Tibial artery (tissue), 4 donors: ENCODE measurements at places on chromosomes 3 and 15.
A peak's percentile ranks its signal among the peaks of the same experiment; 100 is the strongest.

DNA sequence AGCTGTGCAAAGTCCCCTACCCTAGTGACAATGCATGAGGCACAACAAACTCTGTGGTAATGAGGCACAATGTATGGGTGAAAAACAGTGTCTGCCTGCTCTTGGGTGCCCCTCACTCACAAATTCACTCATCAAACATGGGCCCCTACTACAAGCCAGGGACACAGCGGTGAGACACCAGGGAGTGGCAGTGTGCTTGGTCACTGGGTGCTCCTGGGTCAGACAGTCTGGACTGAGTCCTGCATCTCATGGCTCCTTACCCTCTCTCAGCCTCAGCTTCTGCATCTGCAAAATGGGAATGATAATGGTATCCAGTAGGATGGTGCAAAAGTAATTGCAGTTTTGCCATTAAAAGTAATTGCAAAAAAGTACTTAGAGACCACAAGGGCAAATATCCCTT, 184.7 kb downstream of the MEGF11 start:
- H3K27ac ChIP-seq = no peak overlapping the region
- H3K36me3 ChIP-seq = no peaks in the 10 kb centered on the region
- H3K4me1 ChIP-seq = no peaks in the 10 kb centered on the region
- no peaks in the 10 kb centered on the region for H3K27me3 ChIP-seq

GRCh38 chr15:33047077-33047476, 147.4 kb downstream of the FMN1 start:
- H3K4me1 ChIP-seq = no peaks in the 10 kb centered on the region
- no peaks in the 10 kb centered on the region for H3K36me3 ChIP-seq
- no peak for DNase-seq
- H3K4me3 ChIP-seq = no peak overlapping the region
- no peaks in the 10 kb centered on the region for H3K27me3 ChIP-seq

GRCh38 chr3:185760550-185760949, 64.3 kb downstream of the IGF2BP2 start:
- H3K4me1 ChIP-seq = peaks cover 10% of the 10 kb centered on the region
- H3K4me3 ChIP-seq = no peak overlapping the region
- no peak overlapping the region for H3K27ac ChIP-seq
- H3K36me3 ChIP-seq = no peaks in the 10 kb centered on the region

- H3K36me3 ChIP-seq = peaks cover 1% of the 10 kb centered on the region
- H3K27me3 ChIP-seq = no peaks in the 10 kb centered on the region
- H3K4me1 ChIP-seq = no peaks in the 10 kb centered on the region
- H3K4me3 ChIP-seq = no peak overlapping the region
- no peak for DNase-seq
Observed at GRCh38 chr15:67613708-67614107, 71.2 kb downstream of the MAP2K5 start.

DNA sequence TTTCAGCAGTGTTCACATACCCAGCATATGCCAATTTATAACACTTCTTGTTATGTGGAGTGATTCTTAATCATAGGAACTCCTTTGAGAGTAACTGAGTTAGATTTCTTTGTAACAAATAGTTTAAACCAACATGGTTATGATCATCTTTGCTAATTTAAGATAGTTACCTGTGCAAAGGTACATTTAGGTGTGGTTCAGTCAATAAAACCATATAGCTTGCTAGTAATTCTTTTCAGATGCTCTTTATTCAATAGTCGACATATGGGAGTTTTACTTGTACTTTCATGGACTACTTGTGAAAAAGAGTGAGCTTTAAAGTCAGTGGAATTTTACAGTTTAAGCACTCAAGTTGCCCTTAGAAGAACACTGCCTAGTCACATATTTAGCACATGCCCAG, 5.2 kb downstream of the DNAJC13 start:
- no peaks in the 10 kb centered on the region for H3K4me1 ChIP-seq
- no peak overlapping the region for H3K4me3 ChIP-seq
- no peak overlapping the region for H3K27ac ChIP-seq
- no peak for DNase-seq

DNA sequence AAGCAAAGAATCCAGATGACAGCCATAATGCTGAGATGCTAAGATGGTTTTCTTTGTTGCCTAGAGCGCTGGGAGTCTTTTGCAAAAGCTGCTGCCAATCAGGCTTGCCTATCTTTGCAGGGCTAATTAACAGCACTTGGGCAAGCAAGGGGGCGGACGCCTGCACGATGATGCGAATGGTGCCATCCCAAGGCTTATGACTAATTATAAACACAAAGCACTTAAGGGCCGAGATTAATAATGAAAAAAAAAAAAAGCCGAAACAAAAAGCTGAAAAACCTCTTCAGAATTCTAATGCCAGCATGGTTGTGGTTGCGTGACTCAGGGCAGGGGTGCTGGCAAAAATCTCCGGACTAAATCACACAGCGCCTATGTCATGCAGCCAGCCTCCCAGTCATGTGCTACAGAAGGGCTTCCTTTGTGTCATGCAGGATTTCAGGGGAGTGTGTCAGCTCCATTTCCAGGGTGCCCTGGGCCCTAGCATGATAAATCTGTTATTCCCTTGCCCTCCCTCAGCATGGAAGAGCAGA, 185.0 kb upstream of the ANKRD28 start:
- no peak overlapping the region for H3K27ac ChIP-seq
- no peaks in the 10 kb centered on the region for H3K36me3 ChIP-seq
- no peak overlapping the region for H3K4me3 ChIP-seq
- no peak for DNase-seq

- no peak overlapping the region for H3K4me3 ChIP-seq
- no peak for DNase-seq
- H3K27ac ChIP-seq = no peak overlapping the region
- H3K4me1 ChIP-seq = no peaks in the 10 kb centered on the region
- no peaks in the 10 kb centered on the region for H3K36me3 ChIP-seq
Observed at GRCh38 chr3:134918441-134918840, 123.4 kb downstream of the EPHB1 start.

DNA sequence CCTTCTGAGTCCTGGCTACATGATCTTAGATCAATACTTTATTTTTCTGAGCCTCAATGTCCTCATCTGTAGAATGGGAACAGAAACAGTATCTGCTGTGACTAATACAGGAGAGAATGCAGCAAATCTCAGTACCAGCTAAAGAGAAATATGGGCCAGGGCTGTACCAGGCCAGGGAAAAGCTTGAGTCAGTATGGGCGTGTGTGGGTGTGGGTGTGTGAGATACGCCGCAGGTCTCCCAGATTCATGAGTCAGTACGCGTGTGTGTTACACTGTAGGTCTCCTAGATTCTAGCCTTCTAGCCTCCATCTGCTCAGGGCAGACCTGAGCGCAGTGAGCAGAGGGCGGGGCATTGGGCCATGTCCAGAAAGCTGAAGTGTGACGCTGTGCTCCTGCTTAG, 15.2 kb downstream of the GNAI2 start:
- H3K36me3 ChIP-seq = peaks cover 21% of the 10 kb centered on the region
- peak overlapping the region; percentile 9 for H3K27ac ChIP-seq
- peaks cover 54% of the 10 kb centered on the region for H3K4me1 ChIP-seq
- H3K27me3 ChIP-seq = no peaks in the 10 kb centered on the region

DNA sequence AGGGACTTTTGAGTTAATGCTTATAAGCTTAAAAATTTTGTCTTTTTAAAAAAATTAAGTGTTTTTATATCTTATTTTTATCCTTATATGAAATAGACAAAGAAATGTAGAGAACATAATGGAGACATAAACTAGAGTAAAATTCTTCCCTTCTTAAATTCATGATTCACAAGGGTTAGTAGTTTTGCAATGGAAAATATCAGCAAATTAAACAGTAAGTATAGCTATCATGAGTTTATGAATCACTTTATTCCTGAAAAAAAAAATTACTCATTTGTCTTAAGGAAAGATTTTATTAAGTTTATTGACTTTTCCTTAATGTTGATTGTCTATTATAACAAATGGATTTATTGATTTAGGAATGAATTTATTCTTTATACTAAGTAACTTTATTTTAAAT, 4.3 kb downstream of the ATP6V1A start:
- DNase-seq = no peak
- H3K27me3 ChIP-seq = no peaks in the 10 kb centered on the region
- no peak overlapping the region for H3K27ac ChIP-seq
- H3K4me3 ChIP-seq = no peak overlapping the region

- DNase-seq = no peak
- no peaks in the 10 kb centered on the region for H3K36me3 ChIP-seq
- H3K4me3 ChIP-seq = no peak overlapping the region
Observed at GRCh38 chr3:27325419-27325818, 43.8 kb downstream of the NEK10 start.

DNA sequence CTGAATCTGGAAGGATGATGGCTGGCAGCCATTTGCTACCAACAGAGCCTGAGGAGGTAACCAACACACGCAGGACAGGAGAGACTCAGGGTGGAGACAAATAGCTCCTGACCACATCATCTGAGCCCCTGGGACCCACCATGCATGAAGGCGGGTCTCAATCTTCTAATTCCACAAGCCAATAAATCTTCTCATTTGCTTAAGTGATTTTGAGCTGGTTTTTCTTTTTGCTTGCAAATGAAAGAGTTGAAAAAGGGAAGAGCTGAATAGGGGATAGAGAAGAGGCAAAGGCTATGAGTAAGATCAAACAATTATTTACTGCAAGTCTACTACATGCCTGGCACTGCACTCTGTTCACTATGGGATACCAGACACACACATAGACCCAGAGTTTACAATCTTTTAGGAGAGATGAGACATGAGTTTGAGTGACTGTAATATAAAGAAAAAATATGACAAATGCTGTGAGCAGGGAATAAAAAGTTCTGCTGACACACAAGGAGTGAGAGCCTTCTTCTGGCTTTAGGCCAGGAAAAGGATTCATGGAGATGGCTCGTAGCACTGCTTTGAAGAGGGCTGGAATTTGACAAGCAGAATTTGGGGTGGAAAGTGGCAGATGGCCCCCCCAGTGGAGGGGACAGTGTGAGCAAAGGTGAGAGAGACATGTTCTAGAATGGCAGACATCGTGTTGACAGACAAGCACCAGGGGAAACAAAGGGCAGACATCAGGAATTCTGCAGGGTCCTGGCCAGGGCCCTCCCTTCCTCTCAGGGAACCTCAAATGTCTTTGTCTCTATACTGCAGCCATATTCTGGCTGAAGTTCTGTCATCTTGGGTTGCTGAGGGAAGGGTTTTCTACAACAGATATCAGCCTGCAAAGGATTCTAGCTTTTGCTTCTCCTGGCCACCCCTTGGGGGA, 69.8 kb upstream of the WNT5A start:
- H3K27ac ChIP-seq = no peak overlapping the region
- no peaks in the 10 kb centered on the region for H3K27me3 ChIP-seq
- H3K4me1 ChIP-seq = no peaks in the 10 kb centered on the region
- DNase-seq = no peak
- H3K36me3 ChIP-seq = no peaks in the 10 kb centered on the region

DNA sequence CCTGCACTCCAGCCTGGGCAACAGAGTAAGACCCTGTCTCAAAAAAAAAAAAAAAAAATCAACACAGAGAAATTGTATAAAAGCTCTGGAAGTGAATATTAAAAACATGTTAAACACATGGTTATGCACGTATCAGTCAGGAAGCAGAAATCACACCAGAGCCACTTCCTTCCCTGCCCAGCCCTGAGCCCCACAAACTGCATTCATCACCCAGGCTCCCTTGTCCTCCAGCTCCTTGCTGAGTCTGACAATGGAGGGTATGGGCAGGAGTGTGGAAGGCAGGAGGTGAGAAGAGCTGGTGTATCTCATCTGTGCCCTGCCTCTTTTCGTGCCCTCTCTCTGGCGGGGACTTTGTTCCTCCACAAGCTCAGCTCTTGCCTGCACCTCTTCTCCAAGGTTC, 12.1 kb upstream of the LOXL1 start:
- H3K4me3 ChIP-seq = no peak overlapping the region
- H3K36me3 ChIP-seq = no peaks in the 10 kb centered on the region
- H3K4me1 ChIP-seq = no peaks in the 10 kb centered on the region
- H3K27me3 ChIP-seq = no peaks in the 10 kb centered on the region

GRCh38 chr3:171401432-171401831, 58.8 kb downstream of the TNIK start:
- no peak overlapping the region for H3K27ac ChIP-seq
- peaks cover 25% of the 10 kb centered on the region for H3K4me1 ChIP-seq
- H3K4me3 ChIP-seq = no peak overlapping the region
- H3K36me3 ChIP-seq = no peaks in the 10 kb centered on the region
